WERI-Rb-1 (cell line): ENCODE measurements at places on chromosomes 7 and 10.

DNA sequence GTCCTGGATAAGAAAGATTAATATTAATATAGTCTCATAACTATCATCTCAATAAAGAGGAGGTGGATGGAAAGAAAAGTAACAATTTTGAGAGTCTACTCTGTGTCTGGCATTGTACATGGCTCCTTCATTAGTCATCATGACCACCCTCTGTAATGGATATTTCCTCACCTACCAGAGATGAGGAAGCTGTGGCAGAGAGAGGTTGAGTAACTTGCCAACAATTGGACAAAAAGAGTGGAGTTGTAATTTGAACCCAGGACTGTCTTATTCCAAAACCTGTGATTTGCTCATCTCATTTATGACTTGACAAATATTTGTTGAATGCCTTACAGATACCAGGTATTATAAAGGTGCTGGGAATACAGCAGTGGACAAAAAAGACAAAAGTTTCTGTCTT, 2.1 kb upstream of the IDE start:
- DNase-seq, result no peak

DNA sequence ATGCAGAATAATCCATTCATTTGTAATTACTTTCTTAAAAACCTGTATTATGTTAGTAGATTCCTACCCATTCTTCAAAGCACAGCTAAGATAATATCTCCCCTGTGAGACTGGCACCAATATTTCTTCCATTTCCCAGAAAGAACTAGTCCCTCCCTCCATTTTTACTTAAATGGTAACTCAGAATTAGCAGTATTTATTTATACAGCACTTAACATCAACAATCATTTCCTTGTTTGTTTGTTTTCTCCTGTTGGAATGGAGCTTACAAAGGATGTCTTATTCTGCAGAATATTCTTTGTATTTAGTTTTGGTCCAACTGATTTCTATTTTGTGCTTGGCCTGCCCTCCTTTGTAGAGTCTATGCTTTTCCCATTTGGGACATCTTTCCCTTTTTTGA, 32.1 kb upstream of the PTPN12 start:
- no peak for DNase-seq

DNA sequence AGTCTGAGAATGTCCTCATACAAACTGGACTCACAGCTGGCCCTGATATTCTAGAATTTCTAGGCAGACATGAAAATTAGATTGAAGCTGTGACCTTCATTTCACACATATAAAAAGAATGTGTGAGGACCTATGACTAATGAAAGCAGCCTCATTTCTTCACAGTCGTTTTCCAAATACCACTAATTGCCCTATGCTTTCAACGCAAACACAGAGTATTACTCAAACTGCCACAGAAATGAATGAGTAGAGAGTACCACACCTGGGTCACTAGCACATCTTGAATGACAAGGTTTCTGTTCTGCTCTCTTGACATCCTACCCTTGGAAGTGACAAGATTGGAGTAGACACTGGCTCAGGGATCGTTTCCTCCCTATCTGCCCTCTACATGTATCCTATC, 142.4 kb downstream of the C1GALT1 start:
- no peak for DNase-seq

DNA sequence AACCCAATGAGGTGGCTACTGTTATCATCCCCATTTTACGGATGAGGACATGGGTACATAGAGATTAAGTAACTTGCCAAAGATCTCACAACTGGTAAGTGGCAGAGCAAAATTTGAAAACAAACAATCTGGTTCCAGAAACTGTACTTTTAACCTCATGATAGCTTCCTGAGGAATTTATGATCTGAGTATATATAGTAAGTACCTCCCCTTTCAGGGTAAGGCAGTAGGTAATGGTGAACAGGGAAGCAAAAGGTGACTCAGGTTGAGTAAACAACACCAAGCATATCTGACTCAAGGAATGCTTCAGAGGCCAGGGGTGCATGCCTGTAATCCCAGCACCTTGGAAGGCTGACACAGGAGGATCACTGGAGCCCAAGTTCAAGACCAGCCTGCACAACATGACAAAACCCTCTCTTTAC, 21.1 kb downstream of the KLLN start:
- DNase-seq, result no peak

DNA sequence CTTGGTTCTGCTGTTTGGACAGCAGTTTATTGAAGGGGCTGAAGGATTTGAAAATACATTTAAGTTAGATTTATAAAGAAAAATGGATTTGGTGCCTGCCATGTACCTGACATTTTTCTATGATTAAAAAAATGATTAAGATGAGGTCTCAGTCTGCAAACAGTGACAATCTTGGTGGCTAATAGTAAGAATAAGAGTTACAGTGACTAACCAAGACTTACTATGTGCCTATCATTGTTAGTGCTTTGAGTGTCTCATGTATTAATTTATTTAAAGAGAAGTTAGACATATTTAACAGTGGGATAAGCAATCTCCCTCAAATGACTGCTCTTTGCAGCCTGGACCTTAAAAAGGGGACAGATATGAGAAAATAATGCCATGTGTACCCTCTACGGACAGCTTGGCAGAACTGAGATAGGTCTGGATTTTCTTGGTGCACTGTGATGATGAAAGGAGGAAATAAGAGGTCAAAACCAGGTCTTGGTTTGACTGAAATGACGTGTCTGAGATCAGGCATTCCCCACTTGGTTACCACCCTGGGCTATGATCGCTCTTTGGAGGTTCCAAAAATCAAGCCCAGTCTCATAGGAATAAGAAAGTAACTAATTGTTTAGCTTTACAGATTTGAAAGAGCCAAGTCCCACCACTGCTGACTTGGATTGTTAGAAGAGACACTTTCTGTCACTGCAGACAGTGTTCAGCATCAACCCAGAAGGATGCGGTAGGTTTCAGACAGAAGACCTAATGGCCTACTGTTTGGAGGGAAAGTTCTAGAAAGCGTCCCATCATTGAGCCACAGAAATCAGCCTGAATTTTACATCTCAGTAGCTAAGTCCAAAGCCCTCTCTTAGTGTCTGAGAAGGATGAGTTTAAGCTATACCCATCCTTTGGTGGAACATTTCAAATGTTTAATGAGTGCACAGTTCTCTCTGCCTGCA, 2.1 kb downstream of the CASP7 start:
- no peak for DNase-seq

DNA sequence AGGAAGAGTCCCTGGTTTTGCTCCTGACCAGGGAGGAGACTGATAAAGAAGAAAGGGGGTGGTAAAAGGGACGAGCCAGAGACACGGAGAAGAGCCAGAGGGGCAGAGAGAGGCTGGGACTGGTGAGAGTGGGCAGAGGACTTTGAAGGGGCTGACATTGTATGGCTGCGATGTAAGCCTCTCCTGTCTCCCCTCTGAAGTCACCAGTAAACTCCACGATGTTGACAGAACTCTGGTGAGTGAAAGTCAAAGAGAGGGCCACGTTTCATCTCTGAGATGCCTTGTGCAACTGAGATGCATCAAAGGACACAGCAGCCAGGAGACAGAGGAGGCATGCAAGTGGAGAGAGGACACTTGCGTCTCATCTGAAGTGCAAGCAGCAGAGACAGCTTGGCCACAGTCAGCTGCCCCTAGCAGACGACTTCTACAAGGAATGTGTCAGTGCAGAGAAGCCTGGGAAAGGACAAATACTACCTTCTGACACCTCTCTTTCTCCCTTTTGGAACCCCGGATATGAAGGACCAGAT, 54.3 kb downstream of the SMKR1 start:
- DNase-seq, result no peak

GRCh38 chr7:5296611-5297226, 14.0 kb downstream of the SLC29A4 start:
- DNase-seq, result no peak

DNA sequence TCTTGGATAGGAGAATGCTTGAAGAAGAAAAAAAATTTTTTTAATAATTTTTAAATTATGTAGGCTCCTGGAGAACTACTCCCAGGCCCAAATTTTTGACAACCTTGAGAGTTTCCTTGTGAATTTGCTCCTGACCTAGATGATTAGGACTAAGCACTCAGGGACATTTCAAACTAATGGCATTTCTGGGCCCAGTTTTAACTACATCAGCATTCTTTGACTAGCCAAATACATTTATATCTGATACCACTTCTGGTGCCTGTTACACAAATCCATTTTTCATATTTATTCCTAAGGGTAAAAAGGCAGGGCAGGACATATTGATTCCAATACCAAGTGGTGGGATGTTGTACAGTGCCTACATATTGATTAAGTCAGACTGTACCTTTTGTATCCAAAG, 60.8 kb upstream of the CC2D2B start:
- no peak for DNase-seq

GRCh38 chr7:156177422-156178055, 365.3 kb upstream of the SHH start:
- no peak for DNase-seq

- DNase-seq, result peak; percentile 67
Observed at GRCh38 chr10:48463318-48464003, 141.4 kb downstream of the ARHGAP22 start.

DNA sequence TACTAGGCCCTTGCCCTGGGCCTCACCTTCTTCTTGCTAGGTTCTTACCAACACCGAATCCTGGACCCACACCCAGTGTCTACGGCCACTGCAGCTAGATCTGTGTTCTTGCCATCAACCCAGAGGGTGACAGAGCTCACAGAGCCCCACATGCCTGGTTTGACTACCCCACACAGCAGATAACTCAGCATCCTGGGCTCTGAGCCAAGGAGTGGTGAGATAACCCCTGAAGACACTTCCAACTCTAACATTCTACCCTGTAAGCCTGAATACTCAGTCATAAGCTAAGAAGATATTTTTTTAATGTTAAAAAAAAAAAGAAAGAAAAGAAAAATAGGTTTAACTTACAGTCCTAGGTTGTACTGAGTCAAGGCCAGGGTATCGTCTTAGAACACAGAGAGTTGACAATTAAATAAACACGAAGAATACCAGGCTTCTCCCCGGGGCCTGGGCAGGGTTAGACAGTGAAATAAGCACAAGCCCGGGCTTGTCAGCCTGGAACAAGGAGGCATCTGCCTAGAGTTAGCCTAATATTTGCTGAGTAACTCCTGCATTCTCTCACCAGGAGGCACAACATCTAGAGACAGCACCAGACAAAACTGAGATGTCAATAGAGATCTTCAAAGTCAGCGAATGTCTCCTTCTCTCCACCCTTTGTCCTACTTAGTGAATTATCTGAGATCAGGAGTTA, 556.5 kb upstream of the LRRN3 start:
- no peak for DNase-seq

GRCh38 chr7:3404501-3404900, 103.4 kb downstream of the SDK1 start:
- no peak for DNase-seq

- DNase-seq, result no peak
Observed at GRCh38 chr10:88923520-88923919, 29.1 kb downstream of the ACTA2 start.

- no peak for DNase-seq
Observed at GRCh38 chr10:96152437-96152836, 22.3 kb downstream of the ZNF518A start.

- DNase-seq, result no peak
Observed at GRCh38 chr10:68402276-68402675, 4.8 kb downstream of the RUFY2 start.

DNA sequence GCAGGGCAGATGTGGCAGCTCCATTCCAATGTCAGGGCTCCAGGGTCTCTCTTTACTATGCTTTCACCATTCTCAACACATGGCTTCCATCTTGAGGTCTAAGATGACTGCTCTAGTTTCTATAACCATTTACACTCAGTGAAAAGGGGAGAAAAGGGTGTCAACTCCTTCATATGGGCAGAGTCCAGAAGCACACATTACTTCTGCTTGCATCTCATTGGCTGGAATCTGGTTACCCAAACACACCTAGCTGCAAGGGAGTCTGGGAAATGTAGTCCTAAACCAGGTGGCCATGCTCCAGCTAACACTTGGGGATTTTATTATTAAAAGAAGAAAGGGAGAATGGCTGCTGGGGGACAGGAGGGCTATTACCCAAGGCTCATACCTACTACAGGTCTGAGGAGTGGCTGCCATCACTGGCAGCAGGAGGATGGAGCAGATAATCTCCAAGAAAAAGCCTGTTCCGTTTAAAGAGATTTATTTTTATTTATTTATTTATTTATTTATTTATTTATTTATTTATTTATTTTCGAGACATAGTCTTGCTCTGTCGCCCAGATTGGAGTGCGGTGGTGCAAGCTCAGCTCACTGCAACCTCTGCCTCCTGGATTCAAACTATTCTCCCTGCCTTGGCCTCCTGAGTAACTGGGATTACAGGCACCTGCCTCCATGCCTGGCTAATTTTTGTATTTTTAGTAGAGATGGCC, 29.1 kb upstream of the LBX1 start:
- peak; percentile 57 for DNase-seq

DNA sequence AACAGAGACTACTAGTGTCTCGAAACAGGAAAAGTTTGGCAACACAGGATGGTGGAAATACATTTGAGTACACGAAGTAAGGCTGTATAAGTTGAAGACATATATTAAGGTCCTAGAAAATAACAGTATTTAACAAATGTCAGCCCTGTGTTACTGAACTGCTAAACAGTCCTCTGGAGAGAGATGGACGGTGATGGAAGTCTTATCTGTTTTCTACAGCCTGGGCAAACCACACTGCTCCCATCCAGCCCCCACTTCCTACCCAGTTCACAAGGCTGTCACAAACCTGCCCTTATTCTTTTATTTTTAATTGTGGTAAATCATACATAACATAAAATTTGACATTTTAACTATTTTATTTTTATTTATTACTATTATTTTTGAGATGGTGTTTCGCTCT, 179.1 kb downstream of the DNAJC1 start:
- DNase-seq, result no peak

GRCh38 chr7:14630048-14630447, 272.5 kb downstream of the DGKB start:
- no peak for DNase-seq

DNA sequence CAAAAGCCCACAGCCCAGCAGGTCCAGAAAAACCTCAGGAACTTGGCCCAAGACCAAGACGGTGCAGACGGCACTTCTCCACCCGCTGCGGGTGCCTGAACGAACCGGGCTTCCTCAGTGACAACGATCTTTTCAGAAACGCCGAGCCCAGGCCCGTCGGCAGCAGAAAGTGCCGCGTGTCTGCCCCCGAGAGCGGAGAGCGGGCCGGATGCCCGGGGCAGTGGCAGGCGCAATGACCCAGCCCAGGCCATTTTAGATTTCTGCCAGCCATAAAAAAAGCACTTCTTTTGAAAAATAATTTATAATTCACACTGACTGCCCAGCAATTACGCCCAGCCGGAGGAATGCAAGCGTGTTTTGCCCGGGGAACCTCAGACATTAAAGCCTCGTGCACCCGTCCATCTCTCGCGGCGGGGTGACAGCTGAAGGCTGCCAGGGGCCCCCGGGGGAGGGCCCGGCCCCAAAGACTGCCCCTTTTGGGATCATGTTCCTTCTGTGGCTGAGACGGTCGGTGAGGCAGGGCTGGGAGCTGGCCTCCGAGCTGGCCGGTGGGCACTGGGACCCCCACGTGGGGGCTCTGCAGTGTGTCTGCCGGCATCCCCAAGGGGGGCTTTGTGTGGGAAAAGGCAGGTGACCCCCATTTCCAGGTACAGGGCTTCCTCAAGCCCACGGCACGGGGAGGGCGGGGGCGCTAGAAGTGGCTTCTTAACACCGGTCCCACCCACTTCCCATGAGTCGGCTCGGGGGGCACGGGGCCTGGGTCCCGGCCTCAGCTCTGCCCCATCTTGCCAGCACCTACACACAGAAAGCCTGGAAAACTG, 71.3 kb upstream of the PDGFA start:
- DNase-seq, result no peak

GRCh38 chr7:3436746-3437145, 135.7 kb downstream of the SDK1 start:
- DNase-seq, result no peak

- DNase-seq, result no peak
Observed at GRCh38 chr7:36810489-36810888, 86.2 kb upstream of the AOAH start.

- DNase-seq, result no peak
Observed at GRCh38 chr7:134870156-134870555, 90.7 kb downstream of the CALD1 start.
